ENCODE measurements at places on chromosomes 5 and 9.

- DNase-seq, result peak; percentile 78
Observed at GRCh38 chr5:71483355-71483754, 27.9 kb downstream of the BDP1 start.

DNA sequence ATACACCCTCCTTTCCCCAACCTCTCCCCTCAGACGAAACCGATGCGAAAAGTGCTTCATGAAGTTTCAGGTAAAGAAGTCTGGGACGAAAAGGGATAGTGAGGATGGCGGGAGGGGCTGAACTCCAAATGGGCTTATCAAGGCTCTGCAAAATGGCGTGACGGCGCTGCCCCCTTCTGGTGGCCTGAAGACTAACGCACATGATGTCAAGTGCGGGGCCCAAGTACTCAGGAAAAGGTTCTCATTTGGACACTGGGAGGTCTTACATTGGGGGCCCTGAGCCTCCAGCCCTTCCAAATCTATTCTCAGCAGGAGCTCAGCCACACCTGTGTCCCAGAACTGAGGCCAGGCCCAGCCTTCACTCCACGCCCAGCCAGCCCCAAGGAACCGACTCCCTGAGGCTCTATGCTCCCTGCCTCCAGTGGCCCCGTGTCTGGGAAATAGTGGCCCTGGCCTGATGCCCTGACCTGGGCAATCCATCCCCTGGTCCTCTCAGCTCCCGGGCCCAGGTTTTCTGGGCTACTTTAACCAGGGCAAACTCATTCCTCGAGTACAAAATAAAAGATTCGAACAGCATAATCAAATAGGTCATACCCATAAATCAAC lies 119.9 kb downstream of the KCNIP1 start:
- peak; percentile 75 for DNase-seq

DNA sequence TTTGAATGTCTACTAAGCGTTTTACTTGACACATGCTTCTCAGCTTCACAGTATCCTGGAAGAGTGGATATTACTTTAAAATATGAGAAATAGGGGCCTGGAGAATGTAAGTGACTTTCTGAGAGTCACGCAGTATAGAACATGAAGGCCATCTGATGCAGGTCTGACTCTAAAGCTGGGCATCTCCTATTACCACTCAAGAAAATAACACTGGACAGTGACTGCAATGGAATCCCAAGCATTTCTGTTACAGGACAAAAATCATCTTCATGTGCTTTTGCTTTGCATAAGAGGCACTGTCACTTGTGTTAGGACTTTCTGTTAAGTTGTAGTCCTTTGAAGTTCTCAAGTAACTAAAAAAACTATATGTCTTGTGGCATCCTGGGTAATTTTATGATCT lies 335.5 kb downstream of the FBXL7 start:
- no peak for DNase-seq

- no peak for DNase-seq
Observed at GRCh38 chr9:72424131-72424530, 59.1 kb upstream of the ZFAND5 start.

DNA sequence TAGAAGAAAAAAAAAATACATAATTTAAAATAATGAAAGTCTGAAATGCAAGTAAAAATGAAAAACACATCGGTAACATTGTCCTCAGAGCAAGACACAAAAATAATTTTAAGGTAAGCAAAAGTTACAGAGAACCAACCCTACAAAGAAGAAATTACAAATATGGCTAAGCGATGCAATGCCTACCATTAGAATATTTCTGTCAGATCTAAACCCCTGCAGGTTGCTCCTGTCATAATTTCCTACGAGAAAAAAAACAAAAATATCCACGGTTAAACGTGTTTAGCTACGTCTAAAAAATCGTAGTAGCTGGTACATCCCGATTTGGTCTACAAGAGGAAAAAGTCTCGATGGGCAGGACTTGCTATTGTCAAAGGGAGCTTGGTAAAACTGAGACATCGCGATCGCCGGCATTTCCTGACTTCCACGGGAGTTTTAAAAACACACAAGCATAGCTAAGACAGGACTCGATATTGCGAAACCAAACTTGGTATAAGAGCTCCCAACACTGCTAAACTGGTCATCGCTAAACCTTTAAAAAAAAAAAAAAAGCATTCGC lies 1.1 kb upstream of the ANXA2R start:
- peak; percentile 77 for DNase-seq

DNA sequence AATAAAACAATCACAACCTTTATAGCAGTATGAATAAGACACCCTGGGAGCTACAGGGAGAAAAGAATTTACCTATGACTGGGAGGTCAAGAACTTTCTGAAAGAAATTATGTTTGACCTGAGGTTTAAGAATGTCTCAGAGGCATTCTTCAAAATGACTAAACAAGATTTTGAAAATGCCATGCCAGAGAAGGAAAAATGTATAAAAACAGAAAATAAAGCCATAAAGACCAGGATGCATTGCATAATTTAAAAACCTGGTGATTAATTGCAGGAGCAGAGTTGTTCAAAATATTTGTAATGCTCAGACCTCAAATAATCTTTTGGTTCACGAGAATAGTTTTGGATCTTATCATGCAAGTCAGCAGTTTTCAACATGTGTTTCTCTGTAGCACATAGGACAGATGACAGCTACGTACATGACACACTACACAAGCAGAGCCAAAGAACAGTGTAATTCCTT lies 954.7 kb upstream of the ARRDC3 start:
- DNase-seq, result peak; percentile 24

GRCh38 chr5:151062405-151063141 lies 18.3 kb downstream of the TNIP1 start:
- no peak for DNase-seq

DNA sequence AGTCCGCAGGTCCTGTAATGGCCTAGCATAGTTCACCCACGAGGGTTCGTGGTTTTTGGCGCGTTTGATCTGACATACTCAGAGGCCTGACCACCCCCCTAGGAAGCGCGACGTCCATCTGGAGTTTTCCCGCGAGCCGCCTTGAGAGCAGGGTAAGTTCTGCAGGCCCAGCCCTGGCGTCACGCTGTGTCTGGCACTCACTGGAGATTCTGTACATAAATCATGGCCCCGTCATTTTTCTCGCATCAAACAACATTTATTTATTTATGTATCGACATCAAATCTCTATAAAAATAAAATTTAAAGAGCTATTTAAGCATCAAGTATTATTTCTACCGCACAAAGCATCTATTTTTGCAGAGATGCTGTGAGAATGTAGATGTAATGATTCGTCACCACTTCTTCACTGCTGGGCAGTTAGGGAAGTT lies 437 bp upstream of the TRIM41 start:
- no peak for DNase-seq

DNA sequence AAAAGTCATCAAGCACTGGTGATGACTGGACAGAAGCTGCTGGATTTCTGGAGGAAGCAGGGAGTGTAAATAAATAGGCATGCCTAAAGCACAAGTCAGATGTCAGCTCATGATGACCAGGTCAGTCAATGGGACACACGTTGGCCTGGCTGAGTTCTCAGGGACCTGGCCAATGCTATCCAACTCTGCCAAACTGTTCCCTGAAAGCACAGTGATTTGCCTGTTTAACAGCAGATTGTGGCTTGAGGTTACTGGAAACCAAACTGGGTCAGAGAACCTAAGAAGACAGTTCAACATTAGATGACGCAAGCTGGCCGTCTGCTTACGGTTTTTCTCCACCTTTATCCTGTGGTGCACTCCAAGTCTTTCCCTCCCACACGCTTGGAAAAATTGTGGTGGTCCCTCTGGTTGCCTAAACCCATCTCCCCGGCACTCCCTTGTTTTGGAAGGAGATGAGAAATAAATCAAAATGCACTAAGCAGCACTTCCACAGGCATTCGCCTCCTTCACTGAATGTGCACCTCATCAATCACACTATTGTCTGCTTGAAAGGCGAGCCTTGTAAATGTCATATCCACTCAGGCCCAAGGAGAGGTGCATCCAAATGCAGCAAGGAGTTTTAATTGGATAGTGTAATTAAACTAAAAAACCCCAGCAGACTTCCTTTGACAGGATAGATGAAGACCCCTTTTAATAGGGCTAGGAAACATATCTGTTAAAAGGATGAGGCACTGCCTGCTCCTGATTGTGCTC lies 199.4 kb downstream of the GAPVD1 start:
- peak; percentile 63 for DNase-seq

- DNase-seq, result no peak
Observed at GRCh38 chr5:112986224-112986623, 9.6 kb downstream of the DCP2 start.

DNA sequence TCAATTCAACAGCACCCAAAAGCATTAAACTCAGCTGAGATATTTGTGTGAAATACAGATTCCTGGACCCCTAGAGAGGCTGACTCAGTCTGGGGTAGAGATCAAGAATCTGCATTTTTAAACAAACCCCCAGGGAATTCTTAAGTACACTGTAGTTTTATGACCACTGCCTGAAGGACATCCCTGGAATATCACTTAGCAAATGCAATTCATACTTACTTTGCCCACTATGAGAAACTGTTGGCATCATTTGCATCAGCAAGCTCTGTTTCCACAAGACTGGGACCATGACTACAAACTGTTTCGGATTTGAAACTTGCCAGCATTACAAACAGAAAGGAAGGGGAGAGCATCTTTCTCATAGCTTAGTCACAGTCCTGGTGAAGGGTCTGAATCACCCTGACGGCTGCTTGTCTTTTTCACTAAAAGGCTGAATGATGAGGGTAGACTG lies 63.7 kb downstream of the MLLT3 start:
- DNase-seq, result peak; percentile 75

GRCh38 chr5:90554358-90555006 lies 4.1 kb upstream of the ADGRV1 start:
- DNase-seq, result no peak

- no peak for DNase-seq
Observed at GRCh38 chr9:102428305-102428704, 566.8 kb upstream of the CYLC2 start.

- DNase-seq, result no peak
Observed at GRCh38 chr5:151199581-151200185, 24.2 kb downstream of the CCDC69 start.

DNA sequence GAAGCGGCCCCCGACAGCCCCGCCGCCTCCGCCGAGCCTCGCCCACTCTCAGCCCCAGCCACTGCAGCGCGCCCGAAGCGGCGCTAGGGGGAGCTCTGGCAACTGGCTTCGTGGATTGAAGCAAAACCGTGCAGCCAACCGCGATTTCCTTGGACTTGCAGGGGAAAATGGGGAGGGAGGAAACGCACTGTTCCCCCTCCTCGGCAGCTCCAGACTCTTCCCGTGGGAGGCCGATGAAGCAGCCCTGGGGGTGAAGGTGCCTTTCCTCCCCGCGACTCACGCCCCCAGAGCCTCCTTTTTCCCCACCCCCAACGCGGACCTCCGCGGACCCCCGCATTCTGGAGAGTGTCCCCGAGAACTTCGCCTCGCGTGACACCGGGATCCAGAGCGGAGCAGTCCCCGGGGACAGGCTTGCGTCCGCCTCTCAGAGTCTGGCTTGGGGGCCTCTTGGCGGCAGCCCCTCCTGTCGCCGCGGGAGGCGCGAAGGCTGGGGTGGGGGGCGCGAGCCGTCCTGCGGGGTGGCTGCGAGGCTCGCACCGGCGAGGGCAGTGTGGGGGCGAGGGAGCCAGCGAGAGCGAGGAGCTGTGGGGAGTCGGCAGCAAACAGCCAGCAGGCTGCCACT lies 3.8 kb downstream of the IER5L start:
- peak; percentile 96 for DNase-seq

- peak; percentile 42 for DNase-seq
Observed at GRCh38 chr9:110257097-110257841, 962 bp upstream of the TXN start.

DNA sequence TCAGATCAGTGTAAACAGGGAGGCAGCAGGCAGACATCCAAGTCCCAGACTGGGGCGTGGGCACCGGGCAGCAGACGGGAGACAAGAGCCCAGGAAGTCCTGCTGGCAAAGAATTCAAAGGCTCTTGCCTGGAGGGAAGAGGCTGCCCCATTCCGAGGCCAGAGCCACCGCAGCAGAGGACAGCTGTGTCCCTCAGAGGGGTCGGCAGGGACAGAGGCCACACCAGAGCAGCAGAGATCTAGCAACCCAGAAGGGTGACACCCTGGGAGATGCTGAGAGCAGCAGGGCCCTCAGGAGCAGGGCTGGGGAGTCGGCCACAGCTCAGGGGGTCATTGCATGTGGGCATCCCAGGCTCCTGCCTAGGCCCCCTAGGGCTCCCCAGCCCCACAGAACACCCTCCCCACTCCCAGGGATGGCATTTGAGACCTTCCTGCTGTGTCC lies 29.1 kb downstream of the ADAMTS2 start:
- no peak for DNase-seq

DNA sequence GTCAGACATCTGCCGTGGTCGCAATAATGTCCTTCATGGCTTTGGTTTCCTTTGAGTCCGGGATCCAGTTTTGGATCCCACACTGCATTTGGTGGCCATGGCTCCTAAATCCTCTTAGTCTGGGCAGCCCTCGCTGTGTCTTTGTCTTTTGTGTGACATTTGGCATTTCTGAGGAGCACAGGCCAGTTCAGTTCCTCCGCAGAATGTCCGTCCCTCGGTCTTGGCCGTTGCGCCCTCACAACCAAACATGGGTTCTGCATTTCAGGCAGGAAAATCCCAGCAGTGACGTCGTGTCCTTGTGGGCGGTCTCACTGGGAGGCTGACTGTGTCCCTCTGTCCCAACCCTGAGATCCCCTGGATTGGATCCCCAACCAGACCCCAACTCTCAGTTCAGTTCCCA lies 172.9 kb upstream of the PPP1R26 start:
- no peak for DNase-seq

DNA sequence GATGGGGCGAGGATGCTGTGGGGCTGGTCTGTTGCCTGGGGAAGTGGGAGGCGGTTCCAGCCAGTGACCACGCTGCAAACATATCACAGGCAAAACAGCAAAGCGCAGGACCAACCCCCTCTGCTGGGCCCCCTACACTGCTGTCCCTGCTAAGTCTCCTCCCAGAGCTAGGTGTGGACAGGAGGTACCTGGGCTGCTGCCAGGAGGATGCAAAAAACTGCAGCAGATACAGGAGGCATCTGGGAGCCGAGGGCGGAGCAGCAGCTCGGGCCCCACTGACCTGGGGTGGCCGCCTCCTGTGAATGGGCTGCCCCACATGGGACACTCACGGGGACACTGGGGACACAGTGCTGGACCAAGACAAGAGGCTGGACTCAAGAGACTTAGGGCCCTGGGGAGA lies 48.0 kb upstream of the PHYKPL start:
- no peak for DNase-seq

DNA sequence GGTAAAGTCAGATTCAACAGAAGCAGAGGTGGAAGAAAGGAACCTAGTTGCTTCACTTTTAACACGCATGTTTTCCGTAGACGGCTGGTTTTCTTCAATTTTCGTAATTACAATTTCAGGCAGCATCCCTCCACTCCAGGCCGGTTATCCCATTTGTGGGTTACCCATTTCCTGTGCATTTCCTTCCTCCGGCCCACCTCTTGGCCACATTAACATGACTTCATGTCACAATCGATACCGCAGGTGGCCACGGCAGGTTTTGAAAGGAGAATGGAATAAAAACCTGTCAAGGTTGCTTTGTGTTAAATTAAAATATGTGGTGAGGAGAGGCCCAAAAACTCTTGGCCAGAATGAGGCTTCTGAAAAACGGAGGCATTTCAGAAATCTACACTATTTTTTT lies 130.2 kb downstream of the PCSK5 start:
- no peak for DNase-seq

Measured in astrocyte of the hippocampus (primary cell).